ENCODE measurements at places on chromosomes 12 and 14. TPM values are rescaled to one million over a fixed set of nuclear protein-coding genes. Genes with fewer than 3 reads are reported as not detected.

Gene NXPH4
- 0.47 TPM for total RNA-seq

Gene ADAM21
- not detected for total RNA-seq

Gene PZP
- not detected for total RNA-seq

DNA sequence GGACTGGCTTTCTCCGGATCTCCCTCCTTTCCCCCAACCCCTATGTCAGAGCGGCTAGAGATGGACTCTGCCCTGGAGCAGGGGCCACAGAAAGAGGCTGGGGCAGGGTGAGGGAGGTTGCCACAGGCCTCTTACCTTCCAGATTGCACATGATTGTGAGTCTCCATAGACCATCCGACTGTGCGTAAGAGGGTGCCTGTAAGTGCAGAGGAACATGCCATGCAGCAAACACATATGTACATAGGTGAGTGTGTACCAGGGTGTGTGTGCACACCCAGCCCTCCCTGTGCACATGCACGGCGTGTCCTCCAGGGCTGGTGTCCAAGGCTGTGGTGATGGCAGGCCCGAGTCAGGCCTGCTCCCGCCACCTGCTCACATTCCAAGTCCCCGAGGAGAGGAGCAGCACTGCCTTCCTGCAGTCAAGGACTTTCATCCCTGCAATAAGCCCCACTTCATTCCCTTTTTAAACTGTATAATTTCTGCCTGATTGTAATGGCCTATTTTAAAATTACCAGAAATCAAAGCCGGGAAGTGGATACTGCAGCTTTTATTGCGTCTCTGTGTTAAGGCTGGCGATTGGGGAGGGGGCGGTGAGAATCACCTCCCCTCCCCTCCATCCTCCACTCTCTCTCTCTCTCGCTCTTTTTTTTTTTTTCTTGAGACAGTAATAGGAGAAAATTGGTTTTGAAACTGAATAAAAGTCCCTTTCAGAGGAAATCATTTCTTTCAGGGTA lies 28.5 kb downstream of the FAM222A start:
- peaks cover 8% of the 10 kb centered on the region for H3K27me3 ChIP-seq
- no peak overlapping the region for H3K27ac ChIP-seq
- no peaks in the 10 kb centered on the region for H3K36me3 ChIP-seq
- DNase-seq: no peak
- no peak overlapping the region for H3K4me3 ChIP-seq

DNA sequence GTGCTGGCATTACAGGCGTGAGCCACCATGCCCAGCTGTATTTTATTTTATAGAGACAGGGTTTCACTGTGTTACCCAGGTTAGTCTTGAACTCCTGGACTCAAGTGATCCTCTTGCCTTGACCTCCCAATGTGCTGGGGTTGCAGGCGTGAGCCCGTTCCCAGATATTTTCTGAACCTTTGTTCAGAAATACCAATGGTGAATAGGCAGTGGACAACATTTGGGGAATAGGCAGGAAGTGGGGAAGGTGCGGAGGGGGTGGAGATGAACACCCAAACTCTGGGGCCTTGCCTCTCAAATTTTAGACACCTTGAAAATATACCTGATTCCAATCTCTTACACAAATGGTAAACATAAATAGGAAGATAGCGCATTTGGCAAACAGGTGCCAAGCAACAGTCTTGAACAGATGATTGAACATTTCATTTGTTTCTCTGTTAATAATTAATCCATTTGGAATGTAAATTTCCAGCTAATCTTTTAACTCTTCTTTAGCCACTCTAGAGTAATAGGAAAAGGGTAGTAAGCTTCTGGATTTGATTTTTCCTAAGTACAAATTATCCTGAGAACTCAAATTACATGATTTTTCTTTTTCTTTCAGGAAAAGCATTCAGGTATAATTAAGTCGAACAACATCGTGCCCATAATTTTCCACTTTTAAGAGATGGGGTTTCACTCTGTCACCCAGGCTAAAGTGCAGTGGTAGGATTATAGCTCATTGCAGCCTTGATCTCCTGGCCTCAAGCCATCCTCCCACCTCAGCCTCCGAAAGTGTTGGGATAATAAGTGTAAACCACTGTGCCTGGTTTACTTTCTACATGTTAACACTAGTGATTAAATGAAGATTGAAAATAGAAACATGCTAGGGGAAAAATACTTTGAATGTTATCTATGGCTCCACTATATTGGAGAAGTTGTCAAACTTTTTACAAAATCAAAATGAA lies 22.9 kb upstream of the RNF34 start:
- DNase-seq: no peak
- no peak overlapping the region for H3K4me3 ChIP-seq
- peaks cover 10% of the 10 kb centered on the region for H3K27me3 ChIP-seq
- no peak overlapping the region for H3K27ac ChIP-seq
- no peaks in the 10 kb centered on the region for H3K4me1 ChIP-seq

DNA sequence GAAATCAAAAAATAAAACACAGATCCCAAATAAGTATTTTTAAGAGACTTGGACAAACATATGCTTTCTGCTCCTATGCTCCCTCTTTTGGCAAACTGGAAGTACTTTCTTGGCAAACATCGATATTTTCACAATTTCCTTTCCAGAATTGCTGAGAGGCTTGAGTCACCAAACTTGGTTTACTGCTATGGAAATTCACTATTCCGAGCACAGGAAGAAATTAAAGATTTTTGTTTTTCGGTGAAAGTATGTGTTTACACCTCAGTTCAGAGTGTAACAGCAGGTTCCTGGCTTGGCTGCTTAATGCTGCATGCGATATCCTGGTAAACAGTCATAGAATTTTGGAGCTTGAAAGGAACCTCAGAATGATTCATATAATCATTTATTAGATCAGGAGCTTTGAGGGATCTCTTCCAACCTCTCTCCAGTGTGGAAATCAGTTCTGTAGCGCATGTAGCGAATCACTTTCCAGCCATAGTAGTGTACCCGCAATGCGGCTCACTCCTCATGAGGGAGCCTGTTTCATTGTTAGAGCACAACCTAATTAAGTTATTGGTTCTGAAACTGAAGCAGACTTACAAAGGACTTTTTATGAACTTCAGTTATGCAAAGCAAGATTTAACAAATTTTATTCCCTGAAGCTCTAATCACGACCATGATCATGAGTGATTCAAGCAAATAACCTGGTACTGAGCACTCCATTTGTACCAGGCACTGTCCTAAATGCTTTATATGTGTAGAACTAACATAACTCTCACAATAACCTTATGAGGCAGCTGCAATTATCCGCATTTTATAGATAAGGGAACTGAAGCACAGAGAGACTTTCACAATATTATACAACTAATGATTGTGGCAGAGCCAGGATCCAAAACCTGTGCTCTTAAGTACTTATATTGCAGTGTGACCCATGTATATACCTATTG lies 56.4 kb upstream of the ATP2A2 start:
- DNase-seq: no peak
- no peak overlapping the region for H3K4me3 ChIP-seq
- H3K27ac ChIP-seq: no peak overlapping the region
- H3K36me3 ChIP-seq: no peaks in the 10 kb centered on the region

DNA sequence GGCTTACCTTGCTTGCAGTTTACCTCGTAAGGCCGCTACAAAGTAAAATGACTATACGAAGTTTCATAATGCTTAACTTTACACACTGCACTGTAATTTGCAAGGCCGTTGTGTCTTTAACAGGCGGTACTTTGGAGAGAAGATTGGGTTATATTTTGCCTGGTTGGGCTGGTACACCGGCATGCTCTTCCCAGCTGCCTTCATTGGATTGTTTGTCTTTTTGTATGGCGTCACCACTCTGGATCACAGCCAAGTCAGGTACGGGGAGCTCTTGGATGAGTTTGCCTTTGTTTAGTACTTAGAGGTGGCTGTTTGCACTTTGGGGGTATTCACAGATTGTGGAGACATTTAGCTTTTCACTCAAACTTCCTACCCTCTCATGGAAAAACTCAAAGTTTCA lies 167.8 kb downstream of the SLC5A8 start:
- H3K27ac ChIP-seq: no peak overlapping the region
- H3K36me3 ChIP-seq: no peaks in the 10 kb centered on the region
- H3K27me3 ChIP-seq: no peaks in the 10 kb centered on the region

- H3K27ac ChIP-seq: no peak overlapping the region
- DNase-seq: no peak
- H3K27me3 ChIP-seq: peaks cover 11% of the 10 kb centered on the region
- H3K4me1 ChIP-seq: no peaks in the 10 kb centered on the region
- no peaks in the 10 kb centered on the region for H3K36me3 ChIP-seq
These were observed 148.1 kb downstream of the EFCAB11 start for GRCh38 chr14:89806451-89806850.

DNA sequence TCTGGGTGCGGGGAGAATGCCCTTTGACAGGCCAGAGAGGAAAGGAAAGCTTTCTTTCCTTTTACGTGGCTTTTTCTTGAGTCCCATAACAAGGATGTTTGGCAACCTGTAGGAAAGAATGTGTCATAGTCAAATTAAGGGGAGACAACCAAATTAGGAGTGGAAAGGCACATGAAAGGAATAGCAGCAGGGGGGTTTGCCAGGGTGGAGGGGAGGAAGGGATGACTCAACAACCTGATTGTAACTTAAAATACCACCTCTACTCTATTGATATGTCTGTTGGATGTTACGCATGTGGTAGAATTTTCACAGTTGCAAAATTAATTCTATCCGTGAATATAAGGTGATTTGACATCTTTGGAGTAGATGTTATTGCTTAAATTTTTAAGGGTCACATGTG lies 28.5 kb upstream of the MYBPC1 start:
- peaks cover 1% of the 10 kb centered on the region for H3K27me3 ChIP-seq
- H3K4me1 ChIP-seq: peaks cover 4% of the 10 kb centered on the region
- H3K4me3 ChIP-seq: no peak overlapping the region
- no peak for DNase-seq
- H3K27ac ChIP-seq: peak overlapping the region; percentile 43

DNA sequence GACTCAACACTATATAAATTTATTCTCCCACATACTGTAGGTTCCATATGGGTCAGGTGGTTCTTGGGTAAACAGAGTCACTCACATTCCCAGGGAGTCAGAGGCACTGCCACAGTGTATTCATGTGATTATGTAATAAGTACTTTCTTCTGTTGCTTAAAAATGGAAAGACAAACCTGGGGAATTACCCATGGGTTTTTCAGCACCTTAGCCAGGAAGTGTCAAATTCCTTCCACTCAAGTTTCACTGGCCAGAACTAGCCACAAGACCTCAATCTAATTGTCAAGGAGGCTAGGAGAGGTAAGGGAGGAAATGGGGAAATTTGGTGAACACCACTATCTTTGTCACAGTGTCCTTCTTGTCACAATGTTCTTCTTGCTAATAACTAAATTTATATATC lies 333.2 kb upstream of the MDGA2 start:
- no peaks in the 10 kb centered on the region for H3K36me3 ChIP-seq
- H3K4me3 ChIP-seq: no peak overlapping the region
- DNase-seq: no peak
- H3K4me1 ChIP-seq: no peaks in the 10 kb centered on the region
- H3K27me3 ChIP-seq: no peaks in the 10 kb centered on the region
- no peak overlapping the region for H3K27ac ChIP-seq

GRCh38 chr12:42462486-42462885 lies 127.1 kb downstream of the PRICKLE1 start:
- H3K4me3 ChIP-seq: no peak overlapping the region
- H3K27me3 ChIP-seq: no peaks in the 10 kb centered on the region
- H3K36me3 ChIP-seq: no peaks in the 10 kb centered on the region
- H3K4me1 ChIP-seq: no peaks in the 10 kb centered on the region

DNA sequence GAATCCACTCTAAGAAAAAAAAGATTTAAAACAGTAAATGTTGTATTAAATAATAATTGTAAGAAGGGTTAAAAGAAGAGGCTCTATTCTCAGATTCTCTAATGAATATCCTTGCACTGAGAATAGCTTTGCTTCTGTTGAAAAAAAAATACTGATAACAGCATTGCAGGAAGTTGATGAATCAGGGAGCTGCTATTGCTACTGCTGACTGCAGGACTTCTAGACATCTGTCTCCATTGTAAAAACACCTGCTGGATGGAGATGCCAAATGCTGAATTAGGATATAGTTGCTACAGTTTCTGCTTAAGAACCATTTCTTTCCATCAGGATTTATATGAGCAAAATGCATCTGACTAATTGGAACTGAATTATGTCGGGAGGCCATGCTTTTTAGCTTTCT lies 50.3 kb upstream of the ANP32D start:
- H3K27me3 ChIP-seq: no peaks in the 10 kb centered on the region
- H3K27ac ChIP-seq: no peak overlapping the region
- H3K4me1 ChIP-seq: no peaks in the 10 kb centered on the region
- no peak for DNase-seq
- H3K4me3 ChIP-seq: no peak overlapping the region

DNA sequence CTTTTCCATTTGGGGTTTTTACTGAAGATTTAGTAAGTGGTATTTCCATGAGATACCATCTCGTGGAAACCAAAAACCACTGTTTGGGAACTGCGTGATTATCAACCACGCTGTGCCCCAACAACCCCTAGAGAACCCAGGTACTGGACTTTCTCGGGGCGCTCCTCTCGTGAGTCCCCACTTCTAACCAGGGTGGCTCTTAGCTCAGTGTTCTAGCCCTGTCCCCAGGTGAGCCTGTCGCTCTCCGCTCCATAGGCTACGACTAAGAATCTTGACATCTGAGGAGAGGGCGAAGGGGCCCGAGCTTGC lies 686 bp downstream of the MCRS1 start:
- no peak for DNase-seq
- peak overlapping the region; percentile 99 for H3K27ac ChIP-seq
- H3K27me3 ChIP-seq: no peaks in the 10 kb centered on the region
- H3K4me3 ChIP-seq: peak overlapping the region; percentile 93

DNA sequence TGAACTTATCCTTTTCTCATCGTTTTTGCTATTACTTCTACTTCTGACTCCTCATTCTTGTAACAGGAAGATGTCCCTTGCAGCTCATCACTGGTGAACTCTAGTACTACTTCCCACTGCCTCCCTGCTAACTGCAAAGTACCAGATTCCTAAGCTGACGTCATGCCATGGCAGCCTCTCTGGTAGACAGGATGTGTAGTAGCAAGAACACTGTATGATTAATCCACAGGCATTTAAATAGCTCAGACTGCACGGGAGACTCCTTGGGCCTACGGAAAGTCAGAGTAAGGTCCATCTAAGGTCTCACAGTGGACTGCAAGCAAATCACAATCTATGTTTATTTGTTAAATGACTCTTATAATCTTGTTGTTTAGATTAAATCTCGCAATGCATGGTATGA lies 43.5 kb downstream of the DNAI7 start:
- H3K27ac ChIP-seq: no peak overlapping the region
- H3K4me1 ChIP-seq: peaks cover 2% of the 10 kb centered on the region
- H3K4me3 ChIP-seq: no peak overlapping the region
- DNase-seq: no peak
- H3K36me3 ChIP-seq: no peaks in the 10 kb centered on the region
- H3K27me3 ChIP-seq: peaks cover 2% of the 10 kb centered on the region

Measured in activated CD4-positive, alpha-beta T cell treated with anti-CD3 and anti-CD28 coated beads, Interleukin-2, amount 10 ng/mL, durations not matched to agents 24 days and 14 days (primary cell).